A549 treated with Hydrocortisone at 1 μM for 4 hours (cell line): ENCODE measurements at places on chromosomes 2 and 18. TPM values are rescaled to one million over a fixed set of nuclear protein-coding genes. Genes with fewer than 3 reads are reported as not detected.

RGPD6 gene
- 5.6 to 14.7 TPM (median 10.3 TPM) in 5 replicates for total RNA-seq

GAL3ST2 gene
- total RNA-seq: 0.18 to 0.25 TPM (median 0.23 TPM) in 5 replicates

CFAP65 gene
- total RNA-seq: 0.07 to 0.29 TPM (median 0.20 TPM) in 5 replicates

AGXT gene
- total RNA-seq: not detected in 5 replicates

MARCO gene
- 0.05 to 0.17 TPM (median 0.11 TPM) in 4 of 5 replicates, not detected in the other for total RNA-seq
